ENCODE measurements at places on chromosomes 11 and 22.

- H3K36me3 ChIP-seq: no peaks in the 10 kb centered on the region
- H3K4me3 ChIP-seq: no peak overlapping the region
- H3K4me1 ChIP-seq: no peaks in the 10 kb centered on the region
- H3K27ac ChIP-seq: no peak overlapping the region
These were observed 102.9 kb upstream of the PLET1 start for GRCh38 chr11:112363527-112363926.

GRCh38 chr11:46361283-46362155, 14.3 kb downstream of the DGKZ start:
- no peak for DNase-seq
- H3K4me1 ChIP-seq: peaks cover 22% of the 10 kb centered on the region
- H3K36me3 ChIP-seq: no peaks in the 10 kb centered on the region

DNA sequence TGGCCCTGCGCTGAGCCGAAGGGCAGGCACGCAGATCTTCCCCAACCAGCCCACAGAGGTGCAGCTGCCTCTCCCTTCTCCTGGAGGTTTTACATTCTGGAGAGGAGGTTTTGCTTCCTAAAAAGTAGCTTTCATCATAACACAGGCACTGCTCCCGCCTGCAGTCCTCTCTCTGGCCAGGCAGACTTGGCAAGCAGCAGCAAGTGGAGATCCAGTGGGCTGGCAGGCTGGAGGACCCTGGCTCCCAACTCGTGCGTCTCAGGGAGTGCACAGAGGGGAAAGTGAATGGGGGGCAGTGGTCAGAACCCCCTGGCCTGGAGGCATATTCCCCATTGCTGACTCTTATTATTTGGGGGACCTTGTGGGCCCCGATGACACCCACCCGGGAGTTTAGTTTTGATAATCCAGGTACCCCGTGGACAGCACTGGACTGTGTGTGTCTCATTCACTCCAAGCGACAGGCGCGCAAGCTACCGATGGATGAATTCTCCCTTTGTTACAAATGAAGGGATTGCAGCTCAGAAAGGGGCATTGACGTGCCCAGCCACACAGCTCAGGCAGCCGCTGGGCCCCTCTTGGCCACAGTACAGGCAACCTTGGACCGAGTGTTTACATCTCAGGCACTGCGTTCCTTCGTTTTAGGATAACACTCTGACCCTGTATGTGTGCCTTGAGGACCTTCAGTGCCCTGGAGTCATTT, 1223.9 kb downstream of the BRD1 start:
- no peaks in the 10 kb centered on the region for H3K4me1 ChIP-seq
- no peak overlapping the region for H3K4me3 ChIP-seq
- peaks cover 64% of the 10 kb centered on the region for H3K27me3 ChIP-seq
- H3K27ac ChIP-seq: no peak overlapping the region
- no peaks in the 10 kb centered on the region for H3K36me3 ChIP-seq

DNA sequence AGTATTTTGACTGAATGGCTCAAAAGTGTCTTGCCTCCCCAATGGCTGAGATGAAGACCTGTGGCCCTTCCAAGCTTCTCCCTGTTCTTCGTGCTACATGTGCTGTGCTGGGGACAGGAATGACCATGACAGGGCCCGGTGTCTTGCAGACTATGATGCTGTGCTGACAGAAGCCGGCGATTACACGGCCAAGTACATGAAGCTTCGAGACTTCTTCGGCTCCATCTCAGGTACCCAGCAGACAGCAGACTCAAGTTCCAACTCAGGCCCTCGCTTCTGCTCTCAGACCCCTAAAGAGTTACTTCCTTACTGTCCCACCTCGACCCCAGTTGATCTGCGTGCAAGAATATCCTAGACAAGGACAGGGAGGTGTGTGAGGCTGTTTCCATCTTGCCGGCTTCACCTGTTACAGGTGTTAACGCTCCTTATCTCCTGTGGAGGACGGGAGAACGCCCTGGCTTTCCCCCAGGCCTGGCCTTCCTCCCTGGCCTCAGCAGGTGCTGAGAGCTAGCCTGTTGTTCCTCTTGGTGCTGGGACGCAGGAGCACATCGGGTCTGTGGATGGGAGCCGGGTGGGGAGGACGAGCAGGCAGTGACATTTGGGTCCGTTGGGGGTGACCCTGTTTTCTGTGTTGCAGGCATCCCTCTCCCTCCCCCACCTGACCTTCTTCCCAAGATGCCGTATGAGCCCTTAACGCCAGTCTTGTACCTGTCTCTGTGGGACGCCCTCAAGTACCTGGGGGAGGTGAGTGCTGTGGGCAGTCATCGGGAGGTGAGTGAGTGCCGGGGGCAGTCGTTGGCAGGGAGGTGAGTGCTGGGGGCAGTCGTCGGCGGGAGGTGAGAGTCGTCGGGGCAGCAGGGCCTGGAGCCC, 38.1 kb downstream of the GLB1L2 start:
- H3K27ac ChIP-seq: no peak overlapping the region
- no peaks in the 10 kb centered on the region for H3K27me3 ChIP-seq
- no peaks in the 10 kb centered on the region for H3K36me3 ChIP-seq
- no peaks in the 10 kb centered on the region for H3K4me1 ChIP-seq

DNA sequence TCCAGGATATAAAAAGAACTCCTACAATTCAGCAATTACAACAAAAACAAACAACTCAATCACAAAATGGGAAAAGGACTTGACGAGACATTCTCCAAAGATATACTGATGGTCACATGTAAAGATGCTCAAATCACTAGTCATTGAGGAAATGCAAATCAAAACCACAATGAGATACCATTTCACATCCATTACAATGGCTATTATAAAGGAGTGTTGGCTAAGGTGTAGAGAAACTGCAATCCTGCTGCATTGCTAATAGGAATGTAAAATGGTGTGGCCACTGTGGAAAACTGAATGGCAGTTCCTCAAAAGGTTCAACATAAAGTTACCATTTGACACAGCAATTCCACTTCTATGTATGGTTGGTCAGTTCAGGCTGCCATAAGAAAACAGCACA, 11.8 kb upstream of the TBCEL start:
- peaks cover 41% of the 10 kb centered on the region for H3K27me3 ChIP-seq
- no peak for DNase-seq
- H3K27ac ChIP-seq: no peak overlapping the region
- H3K4me1 ChIP-seq: no peaks in the 10 kb centered on the region
- H3K36me3 ChIP-seq: no peaks in the 10 kb centered on the region

- no peak for DNase-seq
- no peaks in the 10 kb centered on the region for H3K4me1 ChIP-seq
- H3K27ac ChIP-seq: no peak overlapping the region
- H3K27me3 ChIP-seq: no peaks in the 10 kb centered on the region
These were observed 34.8 kb upstream of the ALKBH3 start for GRCh38 chr11:43845816-43846215.

- H3K36me3 ChIP-seq: no peaks in the 10 kb centered on the region
- no peak overlapping the region for H3K27ac ChIP-seq
These were observed 296.9 kb downstream of the MN1 start for GRCh38 chr22:27504360-27505253.

DNA sequence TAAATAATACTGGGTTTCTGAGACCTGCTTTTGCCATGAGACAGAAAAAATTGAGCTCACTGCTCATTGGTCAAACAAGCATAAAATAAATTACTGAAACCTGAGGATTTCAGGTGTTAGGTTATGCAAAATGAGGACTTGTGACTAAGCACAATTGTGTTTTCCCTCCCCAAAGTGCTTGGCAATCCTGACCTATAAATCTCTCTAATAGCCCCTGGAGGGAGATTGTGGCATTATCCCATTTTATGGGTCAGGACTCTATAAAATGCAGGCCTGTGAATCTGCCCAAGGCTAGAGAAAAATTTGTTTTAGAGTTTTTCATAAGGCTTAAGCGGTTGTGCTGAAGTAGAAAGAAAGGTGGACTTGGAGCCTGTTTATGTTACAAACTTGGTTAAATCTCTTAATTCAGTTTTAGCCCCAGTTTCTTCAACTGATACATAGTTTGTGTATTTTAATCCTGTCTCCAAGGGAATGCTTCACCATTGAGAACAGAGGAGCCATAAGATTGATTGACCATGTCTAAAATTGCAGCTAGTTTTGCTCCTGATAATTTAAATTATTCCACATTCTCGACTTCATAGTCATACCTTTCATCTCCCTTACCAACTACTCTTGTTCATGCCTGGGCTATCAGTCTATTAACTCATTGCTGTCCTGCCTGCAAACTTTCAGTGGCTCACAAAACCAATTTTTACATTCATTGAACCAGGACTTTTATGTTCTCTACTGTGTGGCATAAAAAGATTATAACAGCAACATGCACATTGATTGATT, 63.6 kb upstream of the LRRC4C start:
- H3K4me1 ChIP-seq: no peaks in the 10 kb centered on the region
- H3K27me3 ChIP-seq: no peaks in the 10 kb centered on the region
- no peak overlapping the region for H3K4me3 ChIP-seq

DNA sequence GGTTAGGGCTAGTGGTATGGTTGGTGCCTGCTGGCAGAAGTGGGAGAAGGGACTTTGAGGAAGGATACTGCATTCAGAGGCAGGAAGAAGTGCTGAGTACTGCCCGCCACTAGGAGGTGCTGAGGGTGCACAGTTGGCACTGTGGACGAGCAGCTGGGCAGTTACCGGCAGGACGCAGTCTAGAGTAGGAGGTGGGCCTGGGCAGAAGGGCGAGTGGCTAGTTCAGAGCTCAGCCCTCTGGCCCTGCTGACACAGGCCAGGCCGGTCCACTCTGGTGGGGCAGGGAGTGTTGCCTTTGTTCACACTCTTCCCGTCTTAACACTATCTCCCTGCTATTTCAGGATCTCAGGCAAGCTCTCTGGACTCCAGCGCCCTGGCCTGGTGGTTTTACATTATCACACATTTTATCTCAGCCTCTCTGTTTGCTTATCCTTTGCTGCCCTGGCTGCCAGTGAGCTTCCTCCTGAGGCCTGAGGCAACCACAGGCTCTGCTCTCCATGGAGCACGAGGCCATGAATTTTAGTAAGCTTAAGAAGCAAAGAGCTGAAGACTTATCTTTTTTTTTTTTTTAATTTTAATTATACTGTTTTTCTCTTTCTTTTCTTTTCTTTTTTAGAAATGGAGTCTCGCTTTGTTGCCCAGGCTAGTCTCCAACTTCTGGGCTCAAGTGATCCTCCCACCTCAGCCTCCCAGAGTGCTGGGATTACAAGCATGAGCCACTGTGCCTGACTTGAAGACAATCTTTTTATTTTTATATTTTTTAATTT, 26.9 kb downstream of the SNAP29 start:
- peaks cover 28% of the 10 kb centered on the region for H3K4me1 ChIP-seq
- DNase-seq: peak; percentile 80
- H3K27ac ChIP-seq: 0 out of 2 replicates have a peak overlapping the region, but pooled peaks have one; percentile 42
- H3K4me3 ChIP-seq: no peak overlapping the region
- H3K27me3 ChIP-seq: no peaks in the 10 kb centered on the region
- H3K36me3 ChIP-seq: no peaks in the 10 kb centered on the region

DNA sequence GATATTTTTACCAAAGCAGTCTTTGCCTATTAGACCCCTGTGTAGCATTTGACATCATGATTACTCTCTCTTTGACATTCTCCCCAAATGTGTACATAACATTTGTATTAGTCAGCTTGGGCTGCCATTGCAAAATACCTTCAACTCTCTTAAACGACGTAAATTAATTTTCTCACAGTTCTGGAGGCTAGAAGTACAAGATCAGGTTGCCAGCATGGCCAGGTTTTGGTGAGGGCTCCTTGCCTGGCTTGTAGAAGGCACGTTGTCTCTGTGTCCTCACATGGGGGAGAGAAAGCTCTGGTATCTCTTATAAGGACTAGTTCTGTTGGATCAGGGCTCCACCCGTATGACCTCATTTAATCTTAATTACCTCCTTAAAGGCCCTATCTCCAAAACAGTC, 12.3 kb upstream of the DLAT start:
- no peak for DNase-seq
- H3K27ac ChIP-seq: no peak overlapping the region
- H3K36me3 ChIP-seq: no peaks in the 10 kb centered on the region

DNA sequence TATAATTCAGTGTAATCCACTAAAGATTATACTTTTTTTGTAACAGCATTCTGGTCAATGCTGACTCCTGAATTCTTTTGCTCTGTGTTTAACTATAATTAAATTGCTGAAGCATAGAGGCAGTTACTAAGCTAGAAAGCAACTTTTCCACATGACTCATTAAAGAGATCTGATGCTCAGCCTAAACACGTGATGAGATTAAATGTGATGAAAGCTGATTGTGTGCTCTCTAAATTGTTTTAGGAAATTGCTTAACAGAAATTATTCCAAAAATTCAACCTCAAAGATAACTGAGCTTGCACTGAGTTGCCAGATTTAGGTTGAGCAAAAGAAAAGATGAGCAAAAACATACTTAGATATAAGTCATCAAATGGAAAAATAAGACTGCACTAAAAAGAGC, 1033.6 kb downstream of the FAM181B start:
- H3K4me1 ChIP-seq: no peaks in the 10 kb centered on the region
- no peak overlapping the region for H3K4me3 ChIP-seq
- no peak for DNase-seq
- no peak overlapping the region for H3K27ac ChIP-seq

DNA sequence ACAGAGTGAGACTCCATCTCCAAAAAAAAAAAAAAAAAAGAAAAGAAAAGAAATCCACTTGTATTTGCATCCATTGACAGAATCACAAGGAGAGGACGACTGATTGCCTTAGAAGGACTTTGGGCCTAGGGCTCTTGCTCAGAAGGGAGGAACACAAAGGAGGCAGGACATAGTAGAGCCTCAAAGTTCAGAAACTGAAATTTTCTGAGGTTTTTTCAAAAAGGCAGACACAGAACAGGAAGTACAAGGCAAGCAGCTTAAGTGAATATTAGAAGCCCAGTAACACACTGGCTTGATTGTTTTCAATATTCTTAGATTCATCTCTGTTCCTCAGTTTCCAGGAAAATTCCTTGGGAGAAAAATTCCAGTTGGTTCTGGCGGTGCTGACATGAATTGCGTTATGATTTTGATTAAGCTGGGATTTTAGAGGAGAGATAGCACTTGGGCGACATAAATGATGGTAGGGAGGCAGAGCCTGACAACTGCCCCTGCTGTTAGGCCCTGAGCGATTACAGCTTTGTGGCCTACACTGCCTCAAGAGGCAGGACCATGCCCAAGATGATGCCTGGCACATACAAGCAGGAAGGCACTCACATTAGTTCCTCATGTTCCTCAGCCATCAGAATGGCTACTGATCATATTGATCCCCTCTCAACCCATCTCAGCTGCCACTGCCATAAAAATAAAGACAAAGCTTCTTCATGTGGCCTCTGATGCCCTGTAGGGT, 15.3 kb downstream of the CLPB start:
- H3K27ac ChIP-seq: no peak overlapping the region
- H3K4me3 ChIP-seq: no peak overlapping the region
- H3K27me3 ChIP-seq: no peaks in the 10 kb centered on the region
- H3K36me3 ChIP-seq: no peaks in the 10 kb centered on the region
- H3K4me1 ChIP-seq: peaks cover 9% of the 10 kb centered on the region

Data from PC-9 (cell line).